ENCODE measurements at places on chromosomes 1 and 21.

GRCh38 chr1:68795956-68796355, 299.1 kb upstream of the DEPDC1 start:
- no peak for DNase-seq

DNA sequence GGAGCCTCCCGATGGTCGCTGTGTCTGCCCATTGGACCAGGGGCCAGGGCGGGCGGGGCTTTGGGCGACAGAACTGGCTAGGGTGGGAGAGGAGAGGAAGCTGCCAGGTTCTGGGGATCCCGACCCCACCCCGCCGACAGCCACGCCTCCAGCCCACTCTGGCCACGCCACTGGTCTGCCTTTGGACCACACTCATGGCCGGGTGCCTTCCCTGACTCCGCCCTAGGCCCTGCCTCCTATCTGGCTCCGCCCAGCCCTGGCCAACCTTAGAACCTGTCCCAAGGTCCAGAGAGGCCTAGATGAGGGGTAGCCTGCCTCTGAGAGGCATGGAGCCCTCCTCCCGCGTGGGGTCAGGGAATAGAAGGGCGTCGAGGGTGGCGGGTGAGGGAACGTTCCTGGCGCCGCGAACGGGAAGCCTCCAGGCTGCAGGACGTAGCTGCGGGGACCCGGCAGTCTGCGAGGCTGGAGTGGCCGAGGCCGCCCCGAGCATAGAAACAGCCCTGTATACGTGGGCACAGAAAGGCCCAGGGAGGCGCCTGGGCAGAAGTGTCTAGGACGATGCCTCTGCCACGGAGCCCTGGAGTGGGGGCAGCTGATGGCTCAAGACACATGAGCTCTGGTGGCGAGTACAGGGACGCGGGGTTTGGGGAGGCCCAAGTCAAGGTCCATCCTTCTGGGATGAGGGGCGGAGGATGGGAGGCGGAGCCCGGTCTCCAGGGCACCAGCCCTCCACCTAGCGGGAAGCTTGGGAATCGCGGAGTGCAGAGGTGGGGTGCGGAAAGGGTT, 11.5 kb upstream of the COL16A1 start:
- DNase-seq = peak; percentile 42

- DNase-seq = no peak
Observed at GRCh38 chr1:226557424-226557823, 8.9 kb downstream of the STUM start.

- no peak for DNase-seq
Observed at GRCh38 chr1:211247921-211248320, 11.2 kb upstream of the RCOR3 start.

DNA sequence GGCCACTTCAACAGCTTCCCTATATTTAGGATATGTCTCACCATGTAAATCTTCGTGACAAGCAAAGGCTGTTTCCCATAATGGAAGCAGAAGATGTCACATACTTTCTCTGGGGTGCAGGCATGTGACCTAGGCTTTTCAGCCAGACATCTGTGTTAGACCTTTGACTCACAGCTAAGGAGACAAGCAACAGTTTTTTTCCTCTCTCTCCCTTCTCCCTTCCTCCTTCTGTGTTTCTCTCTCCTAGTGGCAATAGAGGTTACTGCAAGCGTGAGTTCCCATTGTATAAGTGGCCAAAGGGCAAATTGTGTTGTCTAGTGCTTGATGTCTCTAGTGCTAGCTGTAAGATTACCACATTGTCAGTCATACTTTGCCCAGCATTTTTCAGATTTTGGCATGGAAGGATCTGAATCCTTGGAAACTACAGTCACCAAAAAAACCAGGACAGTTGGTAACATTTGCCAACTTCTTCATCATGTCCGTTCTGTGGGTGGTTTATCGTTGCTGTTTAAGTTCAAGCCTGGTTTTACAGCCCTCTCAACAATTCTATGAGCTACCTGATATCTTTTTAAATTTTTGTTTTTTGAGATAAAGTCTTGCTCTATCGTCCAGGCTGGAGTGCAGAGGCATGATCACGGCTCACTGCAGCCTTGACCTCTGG, 44.4 kb upstream of the RABGAP1L start:
- peak; percentile 65 for DNase-seq

DNA sequence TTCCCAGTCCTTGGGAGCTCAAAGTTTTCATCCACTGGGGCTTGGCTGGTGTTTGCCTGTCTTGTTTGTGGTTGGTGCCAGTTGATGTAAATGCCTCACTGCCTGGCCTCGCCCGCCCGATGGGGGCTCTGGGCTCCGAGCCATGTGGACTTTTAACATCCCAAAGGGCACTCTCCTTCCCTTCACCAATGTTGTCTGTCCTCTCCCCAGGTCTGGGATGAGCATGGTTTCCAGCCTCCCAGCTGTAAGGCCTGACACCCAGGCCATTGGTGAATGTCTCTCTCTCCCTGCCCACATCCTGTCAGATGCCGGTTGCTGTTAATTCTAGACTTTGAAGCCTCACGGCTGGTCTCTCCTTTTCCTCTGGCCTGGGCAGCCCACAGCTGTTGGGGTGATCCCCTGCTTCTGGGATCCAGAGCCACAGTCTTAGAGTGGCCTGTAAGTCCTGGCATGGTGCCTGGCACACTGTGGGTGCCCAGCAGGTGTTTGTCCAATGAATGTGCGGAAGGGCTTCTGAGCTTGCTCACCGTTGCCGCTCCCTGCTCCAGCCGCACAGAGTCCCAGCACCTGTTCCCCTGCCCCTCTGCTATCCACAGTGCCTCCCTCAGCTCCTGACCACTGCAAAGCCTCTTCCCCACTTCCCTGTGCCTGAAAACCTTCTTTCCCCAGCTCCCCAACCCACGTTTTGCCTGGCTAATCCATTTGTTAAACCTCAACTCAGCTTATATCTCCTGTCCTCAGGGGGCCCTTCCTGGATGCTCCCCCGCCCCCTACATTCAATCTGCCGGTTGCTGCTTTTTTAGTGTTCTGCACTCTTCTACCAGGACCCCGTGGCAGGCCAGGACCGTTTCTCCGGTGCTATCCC, 3.3 kb upstream of the C1orf174 start:
- peak; percentile 17 for DNase-seq

GRCh38 chr1:49026230-49026811, 249.6 kb upstream of the BEND5 start:
- no peak for DNase-seq

DNA sequence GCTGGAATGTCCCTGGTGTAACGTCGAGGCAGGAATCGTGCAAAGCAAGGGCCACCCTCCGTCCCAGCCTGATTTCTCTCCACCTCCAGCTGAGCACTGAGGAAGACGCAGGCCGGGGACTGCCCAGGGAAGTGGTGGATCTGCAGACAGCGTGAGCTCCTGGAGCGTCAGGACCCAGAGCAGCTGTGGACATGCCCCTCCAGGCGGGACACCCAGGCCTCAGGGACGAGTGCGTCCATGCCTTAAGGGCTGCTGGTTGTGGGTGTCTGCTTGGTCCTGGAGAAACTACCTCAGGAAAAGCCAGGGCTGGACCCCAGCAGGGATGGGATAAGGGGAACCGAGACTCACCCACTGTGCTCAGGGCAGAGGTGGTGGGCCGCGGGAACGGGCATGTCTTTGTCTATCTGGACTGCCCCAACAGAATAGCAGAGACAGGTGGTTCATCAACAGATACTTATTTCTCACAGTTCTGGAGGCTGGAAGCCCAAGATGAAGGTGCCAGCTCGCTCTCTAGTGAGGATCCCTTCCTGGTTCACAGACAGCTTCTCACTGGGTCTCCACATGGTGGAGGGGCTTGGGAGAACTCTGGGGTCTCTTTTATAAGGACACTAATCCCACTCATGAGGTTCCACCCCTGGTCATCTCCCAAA, 5.8 kb upstream of the MMEL1 start:
- DNase-seq = no peak

GRCh38 chr1:23522244-23522982, 8.6 kb downstream of the E2F2 start:
- peak; percentile 68 for DNase-seq

- no peak for DNase-seq
Observed at GRCh38 chr1:188514917-188515316, 1686.2 kb downstream of the PLA2G4A start.

DNA sequence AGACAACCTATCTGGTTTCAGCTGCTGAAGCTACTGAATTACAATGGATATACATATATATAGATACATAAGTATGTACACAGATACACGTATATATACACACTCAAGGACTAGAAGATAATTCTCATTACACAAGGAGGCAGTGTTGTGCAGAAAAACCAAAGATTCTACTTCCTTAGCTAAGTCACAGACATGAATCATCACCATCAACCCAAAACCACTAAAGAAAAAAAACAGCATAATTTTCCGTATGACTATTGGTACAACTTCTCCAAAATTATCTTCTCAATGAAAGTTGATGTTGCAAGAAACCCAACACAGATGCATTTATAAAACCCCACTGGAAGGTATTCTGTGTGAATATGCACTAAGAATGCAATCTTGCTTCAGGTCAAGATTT, 36.8 kb upstream of the RPF1 start:
- DNase-seq = peak; percentile 85

- DNase-seq = no peak
Observed at GRCh38 chr21:45336870-45337269, 49.2 kb upstream of the POFUT2 start.
